Stimulated activated CD4-positive, alpha-beta T cell treated with anti-CD3 and anti-CD28 coated beads, Interleukin-1b, Interleukin-23, amount 100 ng/mL, for 1 hour (primary cell): ENCODE measurements at places on chromosomes 5 and 9.

DNA sequence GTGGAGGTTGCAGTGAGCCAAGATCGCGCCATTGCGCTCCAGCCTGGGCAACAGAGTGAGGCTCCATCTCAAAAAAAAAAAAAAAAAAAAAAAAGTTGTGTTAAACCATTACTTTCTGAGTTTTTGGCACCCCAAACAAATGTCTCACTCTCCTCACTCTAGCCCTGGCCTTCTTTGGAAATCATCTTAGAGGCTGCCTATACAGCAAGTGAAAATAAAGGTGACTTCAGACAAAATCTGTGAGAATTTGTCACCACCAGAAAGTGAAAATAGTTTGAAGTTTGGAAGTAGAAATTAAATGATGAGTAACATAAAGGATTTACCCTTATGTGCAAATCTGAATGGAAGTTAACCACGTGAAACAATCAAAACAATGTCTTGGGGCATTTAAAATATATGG lies 7.2 kb upstream of the ZNF131 start:
- no peak for DNase-seq

DNA sequence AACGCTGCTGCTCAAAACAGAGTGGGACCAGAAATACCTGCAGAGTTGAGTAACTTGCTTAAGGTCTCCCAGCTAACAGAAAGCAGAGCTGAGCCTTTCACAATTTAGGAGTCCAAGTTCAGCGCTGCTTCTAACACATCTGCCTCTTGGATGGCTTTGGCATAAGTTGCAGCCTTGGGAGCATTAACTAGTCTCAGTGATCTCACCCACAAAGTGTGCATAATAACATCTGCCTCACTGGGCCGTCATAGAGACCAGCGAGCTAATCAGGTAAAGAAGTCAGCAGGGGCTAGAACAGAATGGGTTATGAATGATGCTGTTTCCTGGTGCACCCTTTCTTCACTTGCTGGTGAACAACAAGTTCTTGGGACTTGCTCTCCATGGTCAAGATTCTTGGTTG lies 36.5 kb downstream of the WWC1 start:
- DNase-seq: no peak

DNA sequence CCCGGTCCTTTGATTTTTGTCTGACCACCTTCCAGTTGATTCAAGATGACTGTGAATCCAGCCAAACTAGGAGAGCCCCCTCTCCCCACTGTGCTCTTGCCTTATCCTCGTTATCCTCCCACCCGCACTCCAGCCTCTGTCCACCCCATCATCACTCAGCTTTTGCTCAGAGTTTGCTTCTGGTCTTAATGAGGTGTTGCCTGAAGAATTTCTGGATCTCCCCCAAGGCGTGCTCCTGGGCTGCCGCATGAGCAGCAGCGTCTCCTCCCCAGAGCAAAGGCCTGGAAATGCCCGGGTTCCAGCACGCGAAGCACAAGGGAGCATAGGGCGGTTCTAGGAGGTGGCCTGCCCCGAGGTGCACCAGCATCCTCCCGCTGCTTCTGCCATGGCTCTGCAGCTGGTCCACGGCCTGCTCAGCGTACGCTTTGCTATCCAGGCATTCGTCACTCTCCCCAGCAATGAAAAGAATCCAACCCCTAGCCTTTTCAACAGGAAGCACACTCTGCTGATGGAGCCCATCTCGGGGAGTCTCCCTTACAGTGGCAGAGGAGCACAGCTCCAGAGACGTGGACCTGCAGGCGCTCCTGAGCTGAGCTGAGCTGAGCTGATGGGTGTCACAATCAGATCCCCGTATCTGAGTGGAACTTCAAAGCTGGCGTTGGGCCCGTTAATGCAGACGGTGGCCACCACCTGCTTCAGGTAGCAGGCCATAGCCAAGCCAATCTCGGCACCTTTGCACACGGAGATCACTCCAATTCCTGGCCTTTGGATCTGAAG lies 50.7 kb downstream of the BAAT start:
- DNase-seq: no peak

- no peak for DNase-seq
Observed at GRCh38 chr9:18936094-18936871, 96.7 kb downstream of the SAXO1 start.

GRCh38 chr5:126633552-126633951 lies 32.8 kb downstream of the PHAX start:
- no peak for DNase-seq

GRCh38 chr9:115170358-115171073 lies 52.6 kb upstream of the TNC start:
- DNase-seq: no peak

GRCh38 chr5:175516933-175517823 lies 38.8 kb downstream of the SFXN1 start:
- no peak for DNase-seq

DNA sequence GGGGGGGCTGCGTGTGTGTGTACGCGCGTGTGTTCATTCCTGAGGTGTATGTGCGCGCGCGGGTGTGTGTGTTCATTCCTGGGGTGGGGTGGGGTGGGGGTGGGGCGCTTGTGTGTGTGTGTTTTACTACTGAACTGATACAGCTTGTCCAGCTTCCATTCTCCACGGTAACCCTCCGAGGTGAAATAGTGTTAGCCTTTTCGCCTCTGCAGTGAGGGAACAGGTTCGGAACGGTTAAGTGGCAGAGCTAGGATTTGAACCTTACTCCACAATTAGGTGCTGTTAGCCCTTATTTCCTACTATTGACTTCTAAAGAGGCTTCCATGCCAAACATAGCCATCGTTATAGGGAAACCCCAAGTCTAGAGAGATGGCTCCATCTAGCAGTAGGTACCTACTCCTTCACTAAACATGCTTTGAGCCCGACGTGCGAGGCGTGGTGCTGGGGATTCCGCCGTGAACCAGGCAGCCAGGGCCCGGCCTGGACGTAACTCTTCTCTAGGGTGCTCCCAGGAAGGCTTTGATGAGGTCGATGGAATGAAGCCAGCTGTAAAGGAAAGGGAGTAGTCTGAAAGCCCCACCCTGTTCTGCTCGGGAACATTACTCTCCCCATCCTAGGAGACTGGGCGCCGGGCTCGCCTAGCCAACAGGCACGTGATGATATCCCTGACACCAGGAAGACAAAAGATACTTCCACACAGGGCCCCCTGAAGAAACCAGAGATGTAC lies 782 bp upstream of the SKP1 start:
- DNase-seq: no peak

- DNase-seq: no peak
Observed at GRCh38 chr5:69004676-69005075, 89.1 kb upstream of the SLC30A5 start.

DNA sequence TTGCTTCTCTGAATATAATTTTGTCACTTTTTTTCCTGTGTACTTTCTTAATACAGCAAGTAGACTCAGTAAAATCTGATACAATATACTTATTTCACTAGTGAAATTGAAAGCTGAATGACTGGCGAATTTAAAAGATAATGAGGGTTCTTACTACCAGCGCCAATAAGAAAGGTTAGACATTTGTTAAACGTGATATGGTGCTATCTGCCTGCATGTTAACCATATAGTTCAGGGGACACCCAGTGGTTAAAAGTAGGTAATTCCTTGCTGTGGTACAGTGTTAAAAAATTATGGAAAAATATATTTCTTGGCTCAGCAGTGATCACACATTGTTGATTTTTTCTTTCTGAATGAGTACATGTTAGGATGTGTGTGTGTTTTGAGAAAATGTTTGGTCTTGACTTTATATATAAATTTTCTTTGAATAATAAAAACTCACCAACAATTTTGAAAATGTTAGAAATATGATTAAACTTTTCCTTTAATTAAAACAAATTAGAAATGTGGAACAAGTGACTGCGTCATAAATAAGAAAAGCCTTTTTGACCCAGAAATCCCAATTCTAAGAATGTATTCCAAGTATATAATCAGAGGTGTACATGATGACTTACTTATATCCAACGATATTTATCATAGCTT lies 25.8 kb downstream of the CAST start:
- no peak for DNase-seq

- DNase-seq: no peak
Observed at GRCh38 chr9:133556354-133556753, 21.9 kb downstream of the ADAMTSL2 start.

DNA sequence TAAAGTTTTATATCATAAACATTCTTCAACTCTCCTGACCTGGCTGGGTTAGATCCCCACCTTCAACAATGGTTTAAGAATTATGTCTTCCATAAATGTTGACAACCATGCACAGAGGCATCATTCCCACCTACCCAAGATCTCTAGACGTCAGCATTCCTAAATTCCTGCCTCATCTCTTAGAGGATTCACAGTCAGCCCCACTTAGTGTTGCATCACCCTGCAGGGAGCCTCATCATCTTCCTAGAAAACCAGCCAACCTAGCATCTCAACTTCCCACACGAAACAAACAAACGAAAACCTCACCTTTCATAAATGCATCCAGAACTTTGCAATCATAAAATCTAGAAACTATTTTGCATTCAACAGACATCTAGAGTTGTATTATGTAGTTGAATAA lies 816.1 kb upstream of the C9orf72 start:
- DNase-seq: no peak

DNA sequence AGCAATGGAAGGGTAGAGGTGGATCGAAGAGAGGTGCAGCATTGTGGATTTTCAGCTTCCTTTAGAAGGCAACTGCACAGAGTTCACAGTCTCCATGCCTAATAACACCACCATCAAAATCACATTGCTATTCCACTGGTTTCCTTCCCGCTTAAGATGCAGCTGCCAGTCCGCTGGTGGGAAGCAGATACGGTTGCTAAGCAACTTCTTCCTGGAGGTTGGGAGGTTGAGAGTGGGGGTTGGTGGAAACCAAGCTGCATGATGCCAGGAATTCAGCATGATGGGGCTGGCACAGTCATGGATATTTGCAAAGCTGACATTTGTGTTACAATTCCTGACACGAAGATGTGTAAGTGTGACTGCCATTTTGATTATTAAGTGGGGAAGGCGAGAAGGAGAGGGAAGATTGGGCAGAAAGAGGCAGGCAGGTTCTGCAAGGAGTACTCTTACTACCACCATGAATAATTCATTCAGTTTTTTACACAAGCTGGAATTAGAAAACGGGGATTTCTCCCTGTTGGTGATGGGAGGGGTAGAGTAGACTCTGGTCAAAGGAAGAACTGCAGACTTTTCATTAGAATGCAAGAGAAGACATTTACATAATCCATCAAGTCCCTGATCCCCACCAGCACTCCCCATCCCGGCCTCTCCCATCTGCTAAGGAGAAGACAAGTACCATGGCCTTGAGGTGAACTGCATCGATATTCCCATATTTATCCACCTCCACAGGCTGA lies 87.5 kb downstream of the GLDC start:
- no peak for DNase-seq

GRCh38 chr5:34604119-34604675 lies 51.9 kb upstream of the RAI14 start:
- no peak for DNase-seq

DNA sequence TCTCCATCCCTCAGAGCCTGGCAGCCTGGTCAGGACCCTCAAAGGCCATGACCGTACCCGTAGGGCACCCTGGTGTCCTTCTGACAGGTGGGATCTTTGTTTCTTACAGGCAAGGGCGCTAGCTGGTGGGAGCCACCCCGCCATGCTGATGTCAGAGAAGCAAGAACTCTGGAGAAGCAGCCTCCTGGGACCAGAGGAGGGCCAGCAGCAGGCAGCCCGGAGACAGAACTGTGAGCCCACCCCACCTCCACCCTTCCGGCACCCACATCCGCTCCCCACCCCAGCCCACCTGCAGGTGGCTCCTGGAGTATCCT lies 42.2 kb upstream of the IL17B start:
- no peak for DNase-seq

DNA sequence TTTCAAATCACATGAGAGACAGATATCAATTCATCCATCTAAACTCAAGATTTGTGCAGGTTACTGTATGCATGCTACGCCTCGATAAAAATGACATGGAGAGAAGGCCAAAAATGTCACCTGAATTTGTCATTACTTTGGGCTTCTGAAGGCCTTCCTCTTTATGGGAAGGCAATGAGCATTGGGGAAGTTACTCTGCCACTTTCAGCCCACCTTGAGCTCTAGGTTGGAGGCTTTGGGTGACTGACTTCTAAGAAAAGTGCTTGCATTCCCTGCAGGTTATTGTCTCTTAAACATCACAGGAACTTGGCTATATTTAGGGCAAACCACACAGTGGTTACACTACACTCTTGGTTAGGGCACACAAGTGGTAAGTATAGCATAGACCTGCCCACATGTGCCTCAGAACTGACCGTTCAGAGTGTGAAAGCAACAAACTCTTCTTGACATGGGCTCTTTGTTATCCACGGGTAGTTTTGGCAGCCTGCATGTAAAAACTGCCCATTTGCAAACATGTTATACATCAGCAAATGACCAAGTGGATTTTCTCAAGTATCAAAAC lies 169.5 kb downstream of the ZNF608 start:
- no peak for DNase-seq

DNA sequence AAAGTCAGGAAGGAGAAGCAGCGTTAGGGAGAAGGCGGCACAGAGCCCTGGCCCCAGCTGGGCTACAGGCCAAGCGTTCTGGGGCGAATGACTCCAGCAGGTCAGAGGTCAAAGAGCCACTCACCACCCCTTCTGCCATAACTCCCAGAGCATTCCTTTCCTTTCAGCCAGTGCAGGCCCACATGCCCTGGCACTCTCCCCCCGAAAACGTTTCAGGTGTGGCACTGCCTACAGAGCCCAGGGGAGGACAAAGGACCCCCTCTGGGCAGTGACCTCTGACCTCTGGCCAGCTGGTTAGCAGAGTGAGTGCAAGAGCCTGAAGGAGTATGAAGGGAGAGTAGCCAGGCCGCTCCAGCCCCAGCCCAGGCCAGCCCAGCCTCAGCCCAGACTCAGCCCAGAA lies 4.9 kb downstream of the ABCA2 start:
- no peak for DNase-seq

DNA sequence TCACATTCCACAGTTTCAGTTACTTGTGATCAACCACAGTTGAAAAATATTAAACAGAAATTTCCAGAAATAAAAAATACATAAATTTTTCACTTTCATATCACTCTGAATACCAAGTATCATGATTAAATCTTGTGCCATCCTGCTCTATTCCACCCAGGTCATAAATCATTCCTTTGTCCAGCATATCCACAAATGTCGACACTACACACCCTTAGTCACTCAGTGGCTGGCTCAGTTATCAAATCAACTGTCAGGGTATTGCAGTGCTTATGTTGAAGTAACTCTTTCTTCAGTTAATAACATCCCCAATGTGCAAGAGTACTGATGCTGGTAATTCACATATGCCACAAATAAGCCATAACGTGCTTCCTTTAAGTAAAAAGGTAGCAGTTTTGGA lies 115.7 kb downstream of the FBXL17 start:
- no peak for DNase-seq

DNA sequence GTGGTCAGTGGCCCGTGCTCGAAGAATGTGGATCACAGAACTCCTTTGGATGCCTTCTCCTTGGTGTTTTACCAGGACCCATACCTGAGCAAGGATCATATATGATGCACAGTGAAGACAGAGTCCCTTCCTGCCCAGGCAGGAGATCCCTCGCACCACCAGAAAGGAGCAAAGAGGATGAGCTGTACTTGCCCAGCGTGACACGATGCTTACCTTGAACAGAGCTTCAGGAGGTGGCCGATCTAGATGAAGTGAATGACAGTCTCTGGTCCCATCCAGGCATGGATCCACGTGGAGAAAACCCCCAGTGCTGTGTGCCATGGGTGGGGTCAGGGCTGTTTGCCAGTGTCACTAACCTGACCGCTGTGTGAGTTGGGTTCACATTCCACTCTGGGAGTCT lies 455.4 kb downstream of the GADD45G start:
- no peak for DNase-seq
